Myometrial cell (primary cell): ENCODE measurements at places on chromosomes 2 and 18. TPM values are rescaled to one million over a fixed set of nuclear protein-coding genes. Genes with fewer than 3 reads are reported as not detected.

MYO3B gene
- not detected in 2 replicates for total RNA-seq

TSPYL6 gene
- total RNA-seq, result not detected in 2 replicates

MOGAT1 gene
- not detected in 2 replicates for total RNA-seq

NOSTRIN gene
- total RNA-seq, result 0.18 and 0.29 TPM in 2 replicates

NPHP1 gene
- 4.3 and 6.7 TPM in 2 replicates for total RNA-seq

SERPINB11 gene
- not detected in 2 replicates for total RNA-seq

GALNT5 gene
- 2.9 and 4.3 TPM in 2 replicates for total RNA-seq

CETN1 gene
- total RNA-seq, result not detected in 2 replicates

CYS1 gene
- total RNA-seq, result 1.2 TPM in 1 of 2 replicates, not detected in the other

CFAP65 gene
- total RNA-seq, result not detected in 2 replicates

PROKR1 gene
- not detected in 2 replicates for total RNA-seq

FAM237A gene
- total RNA-seq, result not detected in 2 replicates

ATP8B1 gene
- total RNA-seq, result 8.9 and 9.2 TPM in 2 replicates

NR4A2 gene
- 0.18 and 0.29 TPM in 2 replicates for total RNA-seq

PTPRM gene
- 26.5 and 29.6 TPM in 2 replicates for total RNA-seq

ELOA2 gene
- not detected in 2 replicates for total RNA-seq

DSG1 gene
- total RNA-seq, result not detected in 2 replicates
